Esophagus squamous epithelium (tissue), 5 donors: ENCODE measurements at places on chromosomes 13 and 19. TPM values are rescaled to one million over a fixed set of nuclear protein-coding genes. Genes with fewer than 3 reads are reported as not detected.

The RCBTB1 gene
- 15.1 TPM for total RNA-seq

- H3K27ac ChIP-seq: no peak overlapping the region
- H3K27me3 ChIP-seq: no peaks in the 10 kb centered on the region
- H3K36me3 ChIP-seq: peaks cover 11% of the 10 kb centered on the region
- H3K4me3 ChIP-seq: no peak overlapping the region
These were observed 9.7 kb downstream of the PCCA start for GRCh38 chr13:100098445-100099116.

The SMIM24 gene
- not detected for total RNA-seq

GRCh38 chr19:47740866-47741519, 4.4 kb upstream of the NOP53 start:
- H3K27ac ChIP-seq: peak overlapping the region; percentile 98
- no peak for DNase-seq
- H3K27me3 ChIP-seq: no peaks in the 10 kb centered on the region
- H3K4me3 ChIP-seq: no peak overlapping the region
- H3K4me1 ChIP-seq: peaks cover 23% of the 10 kb centered on the region

The KLK5 gene
- total RNA-seq: 84.2 TPM

DNA sequence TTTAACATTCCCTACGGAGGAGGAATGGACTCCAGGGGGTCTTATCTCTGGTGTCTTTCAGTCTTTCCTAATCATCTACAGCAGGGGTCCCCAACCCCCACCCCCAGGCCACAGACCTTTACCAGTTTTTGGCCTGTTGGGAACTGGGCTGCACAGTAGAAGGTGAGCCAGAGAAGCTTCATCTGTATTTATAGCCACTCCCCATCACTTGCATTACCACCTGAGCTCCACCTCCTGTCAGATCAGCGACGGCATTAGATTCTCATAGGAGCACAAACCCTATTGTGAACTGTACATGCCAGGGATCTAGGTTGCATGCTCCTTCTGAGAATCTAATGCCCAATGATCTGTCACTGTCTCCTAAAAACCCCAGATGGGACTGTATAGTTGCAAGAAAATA, 120.0 kb upstream of the TMTC4 start:
- H3K36me3 ChIP-seq: no peaks in the 10 kb centered on the region
- no peaks in the 10 kb centered on the region for H3K4me1 ChIP-seq
- H3K27me3 ChIP-seq: no peaks in the 10 kb centered on the region
- no peak overlapping the region for H3K4me3 ChIP-seq

The TNNT1 gene
- 7.2 TPM for total RNA-seq

DNA sequence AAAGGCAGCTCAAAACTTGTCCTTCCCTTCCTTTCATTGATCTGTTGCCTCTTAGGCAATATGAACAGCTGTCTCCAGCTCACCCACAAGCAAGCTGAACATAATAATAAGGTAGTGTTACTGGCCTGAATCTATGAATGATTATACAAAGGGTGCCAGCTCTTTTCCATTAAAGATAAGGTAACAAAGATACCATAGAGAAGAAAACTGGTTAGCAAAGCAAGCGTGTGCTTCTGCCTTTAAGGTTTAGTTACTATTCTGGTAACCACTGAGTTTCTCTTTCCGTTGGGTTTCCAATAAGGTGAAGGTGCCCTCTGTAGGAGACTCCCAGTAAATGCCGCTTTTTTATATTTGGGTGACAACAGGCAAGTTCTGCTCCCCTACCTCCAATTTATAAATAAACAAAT, 12.1 kb upstream of the DACH1 start:
- H3K27me3 ChIP-seq: no peaks in the 10 kb centered on the region
- no peaks in the 10 kb centered on the region for H3K36me3 ChIP-seq
- H3K4me1 ChIP-seq: no peaks in the 10 kb centered on the region
- no peak overlapping the region for H3K27ac ChIP-seq
- DNase-seq: no peak

DNA sequence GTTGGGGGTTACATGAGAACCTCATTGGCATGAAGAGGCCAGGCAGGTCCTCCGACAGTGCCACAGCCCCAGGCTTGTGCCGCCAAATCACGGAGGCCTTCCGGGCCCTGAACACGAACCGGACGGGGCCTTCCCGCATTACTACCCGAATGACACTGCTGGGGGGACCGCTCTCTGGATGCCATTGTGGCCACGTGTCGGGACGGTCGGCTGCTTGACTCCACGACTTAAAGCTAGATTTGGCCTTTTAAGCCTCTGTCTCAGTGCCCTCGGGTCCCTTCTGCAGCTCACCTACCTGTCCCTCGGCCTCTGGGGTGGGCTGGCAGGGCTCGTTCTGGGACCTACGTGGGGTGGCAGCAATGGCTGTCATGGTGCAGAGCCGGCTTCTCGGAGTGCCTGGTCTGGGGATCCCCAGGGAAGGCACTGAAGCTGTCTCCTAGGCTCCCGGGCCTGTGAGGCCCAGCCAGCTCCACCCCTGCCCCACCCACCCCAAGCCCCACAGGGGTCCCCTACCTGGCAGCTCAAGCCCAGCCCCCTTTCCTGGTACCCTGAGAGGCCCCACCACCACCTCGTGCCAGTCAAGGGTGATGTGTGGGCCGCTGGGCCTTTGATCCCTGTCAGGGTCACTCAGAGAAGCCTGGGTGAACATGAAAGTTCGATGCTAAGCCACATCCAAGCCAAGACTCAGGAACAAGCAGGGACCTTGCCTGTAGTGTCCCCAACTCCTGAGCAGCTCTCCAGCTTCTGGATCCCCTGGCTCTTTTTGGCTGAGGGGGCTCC, 245.8 kb upstream of the SGCG start:
- DNase-seq: no peak
- H3K4me1 ChIP-seq: no peaks in the 10 kb centered on the region
- no peaks in the 10 kb centered on the region for H3K27me3 ChIP-seq
- H3K36me3 ChIP-seq: no peaks in the 10 kb centered on the region
- H3K4me3 ChIP-seq: no peak overlapping the region
- H3K27ac ChIP-seq: no peak overlapping the region

The TMEM238 gene
- total RNA-seq: 32.7 TPM

The PALM3 gene
- total RNA-seq: not detected

DNA sequence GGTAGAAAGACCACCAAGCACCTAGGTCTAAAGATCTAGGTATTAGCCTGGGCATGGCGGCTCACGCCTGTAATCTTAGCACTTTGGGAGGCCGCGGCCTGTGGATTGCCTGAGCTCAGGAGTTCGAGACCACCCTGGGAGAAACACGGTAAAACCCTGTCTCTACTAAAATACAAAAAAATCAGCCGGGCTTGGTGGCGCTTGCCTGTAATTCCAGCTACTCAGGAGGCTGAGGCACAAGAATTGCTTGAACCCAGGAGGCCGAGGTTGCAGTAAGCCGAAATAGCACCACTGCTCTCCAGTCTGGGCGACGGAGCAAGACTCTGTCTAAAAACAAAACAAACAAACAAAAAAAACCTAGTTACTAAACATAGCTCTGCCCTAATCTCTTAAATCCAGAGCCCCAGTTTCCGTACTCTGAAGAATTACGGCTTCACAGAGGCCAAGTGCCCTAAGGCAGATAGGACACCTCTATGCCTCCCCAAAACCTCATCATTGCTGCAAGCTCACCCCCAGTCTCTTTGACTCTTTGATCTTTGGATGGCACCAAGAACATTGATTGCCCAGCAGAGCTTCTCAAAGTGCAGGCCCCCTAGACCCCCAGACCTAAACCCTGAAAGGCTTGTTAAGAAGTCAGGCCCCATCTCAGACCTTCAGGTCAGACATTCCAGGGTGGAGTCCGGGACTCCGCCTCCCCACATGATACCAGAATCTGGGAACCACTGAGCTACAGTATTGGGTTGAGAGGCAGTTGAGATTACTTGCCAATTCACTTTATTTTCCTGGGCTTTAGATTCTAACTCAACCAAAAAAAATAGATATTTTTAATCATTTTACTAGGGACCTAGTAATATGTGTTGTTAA, 2.8 kb downstream of the COL4A2 start:
- H3K4me1 ChIP-seq: peaks cover 83% of the 10 kb centered on the region
- DNase-seq: no peak
- H3K4me3 ChIP-seq: peak overlapping the region; percentile 74
- H3K27ac ChIP-seq: peak overlapping the region; percentile 95
- no peaks in the 10 kb centered on the region for H3K36me3 ChIP-seq

GRCh38 chr13:104737713-104738112, 1671.5 kb upstream of the SLC10A2 start:
- H3K36me3 ChIP-seq: no peaks in the 10 kb centered on the region
- H3K4me3 ChIP-seq: no peak overlapping the region
- no peaks in the 10 kb centered on the region for H3K27me3 ChIP-seq
- no peak overlapping the region for H3K27ac ChIP-seq
- no peaks in the 10 kb centered on the region for H3K4me1 ChIP-seq

DNA sequence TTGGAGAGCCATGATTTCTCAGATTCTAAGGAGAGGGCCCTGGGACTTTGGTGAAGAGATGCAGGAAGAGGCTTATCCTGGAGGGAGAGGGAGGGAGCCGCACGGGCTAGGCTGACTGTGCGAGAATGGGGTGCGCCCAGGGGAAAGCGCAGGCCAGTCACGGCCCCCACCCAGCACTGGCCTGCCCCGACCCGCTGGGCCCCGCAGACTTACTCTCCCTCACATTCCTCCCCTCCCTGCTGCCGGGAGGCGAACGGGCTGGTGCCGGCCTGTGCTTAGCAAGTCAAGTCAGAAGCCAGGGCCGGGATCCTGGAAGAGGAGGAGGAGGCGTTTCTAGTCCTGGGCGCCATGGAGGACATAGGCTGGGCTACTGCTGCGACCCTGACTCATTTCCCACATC, 120.0 kb downstream of the CRYL1 start:
- H3K4me1 ChIP-seq: peaks cover 32% of the 10 kb centered on the region
- peak overlapping the region; percentile 70 for H3K27ac ChIP-seq
- H3K4me3 ChIP-seq: no peak overlapping the region
- DNase-seq: no peak

- H3K4me3 ChIP-seq: no peak overlapping the region
- H3K27ac ChIP-seq: no peak overlapping the region
- H3K36me3 ChIP-seq: peaks cover 37% of the 10 kb centered on the region
- no peak for DNase-seq
- peaks cover 85% of the 10 kb centered on the region for H3K4me1 ChIP-seq
These were observed 13.3 kb downstream of the CAPN12 start for GRCh38 chr19:38730731-38731589.

DNA sequence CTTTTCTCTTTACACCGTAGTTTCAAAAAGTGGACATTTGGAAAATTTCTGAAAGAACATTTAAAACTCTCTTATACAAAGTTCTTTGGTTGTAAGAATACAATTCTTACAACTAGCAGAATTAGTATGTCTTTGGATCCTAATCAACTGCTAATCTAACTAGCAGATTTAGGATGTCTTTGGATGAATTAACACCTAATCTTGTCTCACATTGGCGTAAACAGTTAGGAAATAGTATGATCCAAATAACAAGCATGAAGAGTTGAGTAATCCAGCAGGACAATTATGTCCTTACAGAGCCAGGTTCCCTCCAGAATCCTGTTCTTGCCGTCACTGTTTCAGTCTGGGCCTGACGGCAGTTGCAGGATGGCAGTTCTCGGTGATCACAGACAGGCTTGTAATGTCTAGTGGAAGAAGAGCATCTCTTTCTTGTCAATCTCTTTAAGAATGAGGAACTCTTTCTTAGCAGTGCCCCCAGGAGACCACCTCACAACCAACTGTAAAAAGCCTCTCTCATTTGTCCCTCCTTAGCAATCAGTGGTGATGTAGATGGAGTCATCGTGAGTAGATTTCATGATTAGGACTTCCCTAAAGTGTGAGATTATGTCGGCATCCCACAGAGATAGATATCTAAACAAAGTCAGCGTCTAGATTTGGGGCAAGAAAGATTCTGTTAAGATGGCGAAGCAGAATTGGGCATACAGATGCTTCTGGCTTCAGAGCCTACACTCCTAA, 5.7 kb upstream of the TNFSF13B start:
- no peaks in the 10 kb centered on the region for H3K27me3 ChIP-seq
- H3K4me1 ChIP-seq: no peaks in the 10 kb centered on the region
- H3K27ac ChIP-seq: no peak overlapping the region

GRCh38 chr13:77815330-77815729, 103.3 kb downstream of the EDNRB start:
- no peaks in the 10 kb centered on the region for H3K27me3 ChIP-seq
- no peak overlapping the region for H3K27ac ChIP-seq
- no peak for DNase-seq
- no peak overlapping the region for H3K4me3 ChIP-seq

The TMEM86B gene
- total RNA-seq: 3.6 TPM

DNA sequence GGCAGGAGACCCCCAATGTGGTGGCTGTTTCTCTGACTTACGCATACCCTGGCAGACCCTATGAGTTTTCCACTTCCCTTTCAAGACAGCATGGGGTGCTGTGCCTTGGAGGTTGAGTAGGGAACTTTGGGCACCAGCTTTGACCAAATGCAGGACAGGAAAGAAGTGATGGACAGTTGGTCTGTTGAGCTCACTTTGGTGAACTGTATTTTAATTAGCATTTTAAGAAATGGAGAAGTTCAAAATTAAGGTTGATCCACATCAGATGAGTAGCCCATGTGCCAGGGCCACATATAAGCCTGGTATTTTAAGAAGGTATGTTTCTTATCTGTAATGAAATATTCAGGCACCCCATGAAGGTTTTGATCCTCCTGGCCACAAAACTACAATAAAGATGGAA, 46.1 kb upstream of the RAP2A start:
- peak overlapping the region; percentile 80 for H3K27ac ChIP-seq
- no peak for DNase-seq
- no peak overlapping the region for H3K4me3 ChIP-seq
- H3K36me3 ChIP-seq: peaks cover 39% of the 10 kb centered on the region

GRCh38 chr19:45191375-45191774, 12.8 kb downstream of the BLOC1S3 start:
- H3K27ac ChIP-seq: peak overlapping the region; percentile 17
- H3K4me3 ChIP-seq: no peak overlapping the region
- DNase-seq: no peak
- no peaks in the 10 kb centered on the region for H3K36me3 ChIP-seq
- H3K27me3 ChIP-seq: no peaks in the 10 kb centered on the region

GRCh38 chr13:101305981-101306411, 110.3 kb downstream of the NALCN start:
- no peaks in the 10 kb centered on the region for H3K27me3 ChIP-seq
- no peak overlapping the region for H3K27ac ChIP-seq
- H3K36me3 ChIP-seq: no peaks in the 10 kb centered on the region
- H3K4me3 ChIP-seq: no peak overlapping the region
- no peak for DNase-seq
- H3K4me1 ChIP-seq: no peaks in the 10 kb centered on the region

The CGB1 gene
- not detected for total RNA-seq

DNA sequence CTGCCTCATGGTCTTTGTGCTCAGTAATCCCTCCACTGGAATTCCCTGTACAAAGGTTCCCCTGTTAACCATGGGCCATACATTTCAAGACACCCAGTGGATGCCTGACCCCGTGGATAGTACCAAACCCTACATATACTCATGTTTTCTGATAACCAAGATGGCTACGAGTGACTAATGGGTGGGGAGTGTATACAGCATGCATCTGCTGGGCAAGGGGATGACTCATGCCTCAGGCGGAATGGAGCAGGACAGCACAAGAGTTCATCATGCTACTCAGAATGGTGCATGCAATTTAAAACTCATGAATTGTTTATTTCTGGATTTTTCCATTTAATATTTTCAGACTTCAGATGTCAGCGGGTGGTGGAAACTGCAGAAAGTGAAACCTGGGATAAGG, 13.3 kb upstream of the FGF9 start:
- no peaks in the 10 kb centered on the region for H3K36me3 ChIP-seq
- H3K4me3 ChIP-seq: no peak overlapping the region
- H3K27me3 ChIP-seq: no peaks in the 10 kb centered on the region
- H3K27ac ChIP-seq: no peak overlapping the region
- no peak for DNase-seq
- H3K4me1 ChIP-seq: no peaks in the 10 kb centered on the region
